Activated CD4-positive, alpha-beta memory T cell treated with anti-CD3 and anti-CD28 coated beads, Interleukin-2, amount 10 ng/mL, durations not matched to agents 7 days and 5 days (primary cell): ENCODE measurements at places on chromosomes 5 and 9.

DNA sequence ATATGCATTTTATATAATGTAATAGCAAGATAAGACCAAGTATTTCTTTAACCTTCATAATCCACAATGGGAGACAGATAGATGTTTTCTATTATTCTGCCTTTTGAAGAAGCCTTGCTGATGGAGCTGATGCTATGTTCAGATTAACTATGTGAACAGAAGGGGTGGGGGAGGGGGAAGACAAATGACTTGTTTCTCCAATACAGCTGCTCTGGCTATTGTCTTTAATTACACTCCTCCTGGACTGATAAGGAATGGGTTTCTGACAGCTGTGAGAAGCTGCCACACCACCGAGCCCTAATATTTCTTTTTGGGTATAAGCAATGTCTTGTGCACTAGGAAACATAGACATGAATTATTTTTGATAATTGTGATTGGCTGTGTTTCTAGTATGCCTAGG, 62.0 kb downstream of the CAVIN4 start:
- DNase-seq = no peak

DNA sequence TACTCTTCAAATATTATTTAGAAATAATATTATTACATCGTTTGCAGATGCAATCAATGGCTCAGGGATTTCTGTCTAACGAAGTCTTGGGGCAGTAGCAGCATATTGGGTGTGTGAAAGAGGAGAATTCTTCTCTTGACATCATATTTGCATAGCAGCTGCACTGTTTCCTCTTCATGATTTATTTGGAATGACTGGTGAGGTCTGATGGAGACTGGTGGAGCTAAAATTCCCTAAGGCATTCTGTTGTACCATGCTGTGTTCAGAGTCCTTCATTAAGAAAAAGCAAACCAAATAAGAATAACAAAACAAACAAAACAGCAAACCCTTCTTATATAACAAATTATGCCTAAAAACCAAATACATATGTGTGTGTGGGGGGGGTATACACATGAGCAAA, 177.6 kb downstream of the DIRAS2 start:
- no peak for DNase-seq

- no peak for DNase-seq
Observed at GRCh38 chr9:135490166-135490870, 10.2 kb upstream of the MRPS2 start.

DNA sequence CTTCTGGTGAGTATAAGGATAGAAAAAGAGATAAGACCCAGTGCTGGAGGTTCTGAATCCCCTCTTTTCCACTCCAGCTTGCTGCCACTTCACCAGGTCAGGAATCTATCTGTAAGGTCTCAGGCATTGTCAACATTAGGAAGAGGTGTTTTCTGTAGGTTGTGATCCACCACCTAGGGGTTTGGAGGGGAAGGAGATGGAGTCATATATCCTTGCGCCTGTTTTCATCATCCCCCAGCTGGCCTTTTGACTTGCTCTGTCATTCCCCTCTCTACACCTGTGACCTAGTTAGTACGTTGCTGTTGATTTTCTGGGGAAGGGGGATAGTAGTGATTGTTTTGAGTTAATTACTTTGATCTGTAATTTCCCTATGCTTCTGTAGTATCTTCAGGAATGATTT, 20.5 kb downstream of the SPINK5 start:
- DNase-seq = no peak

GRCh38 chr5:106014262-106014661, 1656.5 kb downstream of the EFNA5 start:
- no peak for DNase-seq

DNA sequence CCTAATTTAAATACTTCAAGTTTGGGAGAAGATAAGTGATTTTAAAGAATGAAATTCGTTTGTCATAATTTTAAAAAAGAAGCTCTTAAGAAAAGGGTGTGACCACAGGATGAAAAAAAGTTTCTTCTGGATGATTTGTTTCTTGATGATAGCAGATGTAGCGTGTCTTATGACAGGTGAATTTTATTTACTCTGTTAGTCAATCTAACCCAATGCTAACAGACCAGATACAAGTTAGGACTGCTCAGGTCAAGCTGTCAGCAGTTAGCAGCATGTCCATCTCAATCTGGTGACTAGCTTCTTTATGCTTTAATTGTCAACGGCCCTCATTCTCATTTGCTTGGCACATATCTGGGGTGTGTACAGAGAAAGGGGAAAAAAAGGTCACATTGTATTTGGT, 456.0 kb downstream of the BNC2 start:
- no peak for DNase-seq

GRCh38 chr9:75890472-75891276, at the start of gene PCSK5:
PCSK5 (plus strand) TSS chr9:75890673; CDS start chr9:75891182, 509 bp downstream.
- DNase-seq = peak; percentile 79

GRCh38 chr5:114473541-114473940, 111.7 kb downstream of the KCNN2 start:
- no peak for DNase-seq

DNA sequence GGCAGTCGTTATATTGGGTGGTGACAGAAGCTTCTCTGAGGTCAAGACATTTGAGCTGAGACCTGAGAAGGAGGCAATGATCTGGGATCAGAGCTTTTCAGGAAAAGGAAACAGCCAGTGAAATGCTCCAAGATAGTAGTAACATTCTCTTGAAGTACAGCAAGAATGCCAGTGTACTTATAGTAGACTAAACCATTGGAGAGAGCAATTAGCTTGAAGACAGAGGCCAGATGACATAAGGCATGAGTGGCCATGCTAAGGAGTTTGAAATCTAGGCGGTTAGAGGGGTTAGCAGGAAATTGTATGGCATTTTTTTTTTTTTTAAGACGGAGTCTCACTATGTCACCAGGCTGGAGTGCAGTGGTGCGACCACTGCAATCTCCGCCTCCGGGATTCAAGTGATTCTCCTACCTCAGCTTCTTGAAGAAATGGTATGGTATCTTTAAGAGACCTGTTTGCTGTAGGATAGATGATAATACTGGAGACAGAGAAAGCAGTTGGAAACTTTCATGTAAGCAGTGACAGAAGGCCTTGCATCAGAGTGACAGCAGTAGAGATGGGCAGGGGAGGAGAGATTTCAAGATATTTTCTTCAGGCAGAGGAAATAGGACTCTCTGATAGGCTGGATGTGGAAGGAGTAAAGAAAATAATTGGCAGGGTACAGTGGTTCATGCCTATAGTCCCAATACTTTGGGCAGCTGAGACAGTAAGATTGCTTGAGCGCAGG, 482.2 kb upstream of the PAPPA start:
- no peak for DNase-seq

GRCh38 chr5:91950328-91950727, 567.2 kb upstream of the ARRDC3 start:
- no peak for DNase-seq

DNA sequence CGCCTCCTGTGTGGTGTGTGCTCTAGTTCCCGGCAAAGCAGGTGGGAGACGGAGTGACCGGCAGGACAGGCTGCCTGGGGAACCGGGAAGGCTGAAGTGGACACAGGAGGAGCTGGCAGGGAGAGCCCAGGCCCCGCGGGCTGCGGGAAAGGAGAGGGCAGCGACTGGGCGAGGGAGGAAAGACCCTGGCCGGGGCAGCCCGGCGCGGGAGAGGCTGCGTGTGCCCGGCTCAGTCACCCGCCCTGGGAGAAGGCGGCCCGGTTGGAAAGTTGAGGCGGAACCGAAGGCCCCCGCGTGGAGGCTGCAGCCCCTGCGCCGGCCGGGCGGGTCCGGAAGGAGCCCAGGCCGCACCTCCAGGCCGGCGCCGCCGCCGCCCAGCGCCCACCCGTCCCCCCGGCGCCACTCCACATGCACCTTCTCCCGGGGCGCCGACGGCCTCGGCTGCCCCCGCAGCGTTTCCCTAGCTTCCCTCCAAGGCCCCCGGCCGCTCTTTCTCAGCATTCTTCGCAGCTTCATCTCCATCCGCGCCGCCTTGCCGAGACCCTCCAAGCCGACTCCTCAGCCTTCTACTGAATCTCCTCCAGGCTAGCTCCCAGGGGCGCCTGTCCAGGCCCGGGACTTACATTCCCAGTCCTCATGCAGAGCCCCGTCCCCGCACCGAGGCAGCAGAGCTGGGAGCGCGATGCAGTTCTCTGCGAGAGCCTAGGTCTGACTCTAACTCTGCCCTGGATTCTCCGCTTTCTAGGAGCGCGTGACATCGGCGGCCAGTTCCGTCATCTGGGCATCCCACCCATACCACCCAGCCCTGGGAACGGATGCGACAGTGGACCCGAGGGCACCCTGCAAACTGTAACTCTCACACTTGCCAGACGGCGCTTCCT, 152.0 kb downstream of the ERCC6L2 start:
- DNase-seq = no peak

DNA sequence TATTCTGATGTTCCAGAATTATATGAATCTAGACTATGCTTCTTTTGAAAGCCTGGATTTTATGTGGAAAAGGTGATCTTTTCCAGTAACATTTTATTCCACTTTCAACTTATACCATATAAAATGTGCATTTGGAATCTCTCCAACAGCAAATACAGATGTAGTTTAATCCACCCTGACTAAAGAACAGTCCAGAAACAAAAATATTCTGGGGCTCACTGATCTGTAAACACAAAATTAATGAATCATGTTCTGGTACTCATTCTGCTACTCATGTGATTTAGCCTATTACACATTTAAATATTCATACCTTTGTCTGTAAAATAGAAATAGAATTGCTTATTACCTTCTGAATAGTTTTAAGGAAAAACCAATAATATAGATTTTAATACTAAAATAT, 125.8 kb downstream of the ARRDC3 start:
- no peak for DNase-seq

GRCh38 chr5:116859666-116860320, 285.2 kb upstream of the SEMA6A start:
- DNase-seq = no peak

- DNase-seq = no peak
Observed at GRCh38 chr9:114231273-114231672, 75.9 kb downstream of the COL27A1 start.

DNA sequence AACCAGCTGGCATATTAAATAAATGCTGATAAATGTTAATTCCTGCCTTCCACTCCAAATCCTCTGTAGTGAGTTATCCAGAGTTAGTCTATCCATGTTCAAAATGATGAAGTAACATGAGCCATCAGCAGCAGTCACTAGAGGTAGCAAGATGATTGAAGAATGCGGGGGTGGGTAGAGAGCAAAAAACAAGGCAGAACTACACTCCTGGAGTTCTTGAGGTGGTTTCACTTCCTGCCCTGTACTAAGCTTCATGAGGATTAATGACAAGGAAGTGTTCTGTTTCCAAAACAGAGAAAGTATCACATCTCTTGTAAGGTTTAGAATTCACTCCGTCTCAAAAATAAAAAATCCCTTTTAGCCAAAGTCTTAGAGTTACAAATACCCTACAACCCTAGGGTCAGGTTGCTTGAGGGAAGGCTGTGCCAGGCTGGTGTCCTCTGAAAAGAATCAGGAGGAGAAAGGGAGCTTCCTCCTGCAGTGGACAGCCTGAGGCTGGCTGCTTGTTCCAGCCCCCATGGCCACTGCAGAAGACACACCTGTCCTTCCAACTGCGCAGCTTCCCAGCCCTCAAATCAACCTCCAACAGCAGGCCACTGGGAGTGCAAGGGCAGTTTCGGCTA, 180.2 kb downstream of the DENND1A start:
- DNase-seq = no peak

- no peak for DNase-seq
Observed at GRCh38 chr5:148844433-148845280, 18.2 kb downstream of the ADRB2 start.

- DNase-seq = no peak
Observed at GRCh38 chr5:138287246-138287645, 12.8 kb upstream of the GFRA3 start.

DNA sequence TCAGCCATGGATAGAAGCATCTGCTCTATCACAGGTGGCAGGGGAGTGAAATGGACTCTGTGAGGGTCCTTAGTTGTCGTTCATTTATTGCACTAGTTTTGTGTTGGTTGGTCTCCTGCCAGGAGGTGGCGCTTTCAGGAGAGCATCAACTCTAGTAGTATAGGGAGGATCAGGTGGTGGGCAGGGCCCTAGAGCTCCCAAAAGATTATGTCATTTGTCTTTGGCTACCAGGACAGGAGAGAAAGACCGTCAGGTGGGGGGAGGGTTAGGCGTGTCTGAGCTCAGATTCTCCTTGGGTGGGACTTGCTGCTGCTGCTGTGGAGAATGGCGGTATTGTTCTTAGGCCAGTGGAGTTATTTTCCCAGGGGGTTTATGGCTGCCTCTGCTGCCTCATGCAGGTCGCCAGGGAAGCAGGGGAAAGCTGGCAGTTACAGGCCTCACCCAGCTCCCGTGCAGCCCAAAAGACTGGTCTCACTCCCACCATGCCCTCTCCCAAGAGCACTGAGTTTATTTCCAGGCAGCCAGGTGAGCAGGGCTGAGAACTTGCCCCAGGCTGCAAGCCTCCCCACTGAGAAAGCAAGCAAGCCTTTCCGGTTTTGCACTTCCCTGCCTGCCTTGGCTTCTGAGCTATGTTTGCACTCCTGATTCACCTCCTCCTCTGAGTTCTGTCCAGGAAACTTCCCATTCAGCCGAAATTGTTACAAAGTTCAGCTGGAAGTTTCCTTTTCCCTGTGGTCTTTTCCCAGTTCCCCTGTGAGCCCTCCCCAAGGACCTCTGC, 317.3 kb downstream of the TAF11L14 start:
- DNase-seq = no peak

DNA sequence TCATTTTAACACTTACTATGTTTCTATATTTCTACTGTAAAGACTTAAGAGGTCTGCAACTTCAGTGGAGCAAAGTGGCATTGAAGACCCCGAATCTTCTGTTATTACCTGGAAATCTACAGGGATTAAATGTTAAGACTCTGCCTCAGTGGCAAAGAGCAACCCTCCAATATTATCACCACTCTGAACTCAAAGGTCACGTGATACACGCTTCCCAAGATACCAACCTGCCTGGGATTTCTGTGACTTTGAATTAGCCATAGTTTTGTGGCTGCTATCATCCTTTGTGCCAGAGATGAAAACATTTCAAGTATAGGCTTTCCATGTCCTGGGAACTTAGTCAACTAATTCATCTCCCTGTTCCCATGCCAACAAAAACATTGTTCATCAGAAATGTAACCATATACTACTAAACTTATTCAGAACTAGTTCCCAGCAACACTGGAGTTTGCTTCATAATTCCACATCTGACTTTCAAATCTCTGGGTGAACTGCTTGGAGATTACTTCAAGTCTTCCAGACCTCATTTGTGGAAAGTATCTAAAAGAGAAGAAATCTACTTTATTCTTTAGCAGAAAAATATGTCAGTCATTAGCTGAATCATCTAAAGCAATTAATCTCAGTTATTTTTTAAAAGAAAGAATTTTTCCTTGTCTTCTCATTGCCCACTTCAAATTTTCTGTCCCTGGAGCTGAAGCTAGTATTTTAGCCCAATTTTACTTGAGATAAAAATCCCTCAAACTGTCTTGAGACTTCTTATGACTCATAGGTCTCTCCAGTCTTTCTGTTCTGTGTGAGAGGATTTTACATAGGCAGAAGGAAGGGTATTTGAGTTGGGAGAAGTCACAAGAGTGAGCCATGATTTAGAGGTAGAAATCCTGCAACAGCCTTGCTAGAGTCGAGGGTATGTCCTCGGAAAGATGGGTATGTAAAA, 83.0 kb downstream of the ZNF462 start:
- no peak for DNase-seq

DNA sequence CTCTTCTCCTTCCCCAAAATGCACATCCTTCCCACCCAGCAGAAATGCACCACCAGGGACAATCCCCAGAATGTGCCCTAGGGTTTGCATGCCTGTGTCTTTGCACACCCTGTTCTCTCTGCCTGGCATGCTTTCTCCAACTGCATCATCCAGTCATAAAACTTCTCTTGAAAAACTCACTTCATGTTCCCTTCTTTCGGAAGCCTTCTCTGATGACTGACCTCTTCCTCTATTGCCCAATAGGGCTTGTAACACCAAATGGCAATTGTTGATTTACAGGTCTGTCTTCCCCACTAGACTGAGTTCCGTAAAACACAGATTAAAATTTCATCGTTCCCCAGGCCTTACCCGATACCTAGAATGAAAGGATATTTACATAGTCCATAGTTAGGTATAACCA, 83.1 kb upstream of the SPOCK1 start:
- no peak for DNase-seq
